ENCODE measurements at places on chromosomes 5 and 9. TPM values are rescaled to one million over a fixed set of nuclear protein-coding genes. Genes with fewer than 3 reads are reported as not detected.

The C9orf85 gene
- 10.2 TPM for total RNA-seq

The TLX3 gene
- total RNA-seq, result not detected

The FLT4 gene
- 0.98 TPM for total RNA-seq

The WNT8A gene
- not detected for total RNA-seq

The FOCAD gene
- 32.5 TPM for total RNA-seq

The PKN3 gene
- total RNA-seq, result 14.9 TPM

The MSMP gene
- total RNA-seq, result not detected

The ABLIM3 gene
- not detected for total RNA-seq

The NUTM2F gene
- total RNA-seq, result not detected

The PCDHA9 gene
- not detected for total RNA-seq

The GHR gene
- total RNA-seq, result not detected

The ARID3C gene
- 0.66 TPM for total RNA-seq

The FAM53C gene
- 25.9 TPM for total RNA-seq

The SAPCD2 gene
- total RNA-seq, result 6.4 TPM

The GABRA1 gene
- not detected for total RNA-seq

The CATSPER3 gene
- 0.69 TPM for total RNA-seq

The BARHL1 gene
- total RNA-seq, result not detected

The CA9 gene
- total RNA-seq, result 2.9 TPM

The FST gene
- 0.43 TPM for total RNA-seq

The RNF183 gene
- 0.37 TPM for total RNA-seq

The GRIA1 gene
- total RNA-seq, result not detected

The SET gene
- 673 TPM for total RNA-seq

The DBH gene
- not detected for total RNA-seq

The PAX5 gene
- 0.51 TPM for total RNA-seq

The LCP2 gene
- total RNA-seq, result 173 TPM

The PCDHA4 gene
- total RNA-seq, result not detected

The C1QTNF2 gene
- total RNA-seq, result not detected

The ALDH1A1 gene
- total RNA-seq, result not detected

The ITK gene
- 249 TPM for total RNA-seq

The TAF1L gene
- total RNA-seq, result 0.02 TPM

The SLC4A9 gene
- 0.21 TPM for total RNA-seq

The BAAT gene
- total RNA-seq, result 0.07 TPM

The TAS2R1 gene
- total RNA-seq, result not detected

The DMRT2 gene
- not detected for total RNA-seq

The LCN15 gene
- total RNA-seq, result not detected

The HMMR gene
- total RNA-seq, result 94.1 TPM

The FCN1 gene
- total RNA-seq, result not detected

The HBEGF gene
- 11.8 TPM for total RNA-seq

The LYRM7 gene
- total RNA-seq, result 16.0 TPM

The IL33 gene
- total RNA-seq, result not detected

The SPINK5 gene
- not detected for total RNA-seq

The TMEM171 gene
- not detected for total RNA-seq

The PCDHGA4 gene
- total RNA-seq, result 0.11 TPM

The BNC2 gene
- not detected for total RNA-seq

The CDK7 gene
- 47.0 TPM for total RNA-seq

The LAMC3 gene
- 0.40 TPM for total RNA-seq

The LIX1 gene
- not detected for total RNA-seq

The TEK gene
- not detected for total RNA-seq

The PCDHGA2 gene
- not detected for total RNA-seq

The TNFSF8 gene
- 42.3 TPM for total RNA-seq

The CHMP5 gene
- 102 TPM for total RNA-seq

The GPR150 gene
- 0.37 TPM for total RNA-seq

The TERT gene
- total RNA-seq, result 11.9 TPM

Measured in activated CD4-positive, alpha-beta T cell treated with anti-CD3 and anti-CD28 coated beads for 36 hours (primary cell).